M059J (cell line): ENCODE measurements at places on chromosomes 11 and 22. TPM values are rescaled to one million over a fixed set of nuclear protein-coding genes. Genes with fewer than 3 reads are reported as not detected.

The MYRF gene
- total RNA-seq: 4.3 and 5.0 TPM in 2 replicates

The HORMAD2 gene
- total RNA-seq: 0.22 TPM in 1 of 2 replicates, not detected in the other

The CARNS1 gene
- 0.22 TPM in 1 of 2 replicates, not detected in the other for total RNA-seq

The ELMOD1 gene
- total RNA-seq: 0.39 TPM in 1 of 2 replicates, not detected in the other

The IGLL1 gene
- not detected in 2 replicates for total RNA-seq

The DNAJC24 gene
- total RNA-seq: 11.4 and 18.4 TPM in 2 replicates

The SLC43A3 gene
- 77.4 and 95.1 TPM in 2 replicates for total RNA-seq

- DNase-seq: no peak
Measured at GRCh38 chr11:74577181-74577580, 15.2 kb upstream of the POLD3 start.

- peak; percentile 50 for DNase-seq
Measured at GRCh38 chr11:10414659-10415058, 40.4 kb upstream of the AMPD3 start.

GRCh38 chr11:34487430-34487829, 26.2 kb downstream of the ELF5 start:
- DNase-seq: no peak

- no peak for DNase-seq
Measured at GRCh38 chr22:44445731-44446130, 52.3 kb downstream of the RTL6 start.

DNA sequence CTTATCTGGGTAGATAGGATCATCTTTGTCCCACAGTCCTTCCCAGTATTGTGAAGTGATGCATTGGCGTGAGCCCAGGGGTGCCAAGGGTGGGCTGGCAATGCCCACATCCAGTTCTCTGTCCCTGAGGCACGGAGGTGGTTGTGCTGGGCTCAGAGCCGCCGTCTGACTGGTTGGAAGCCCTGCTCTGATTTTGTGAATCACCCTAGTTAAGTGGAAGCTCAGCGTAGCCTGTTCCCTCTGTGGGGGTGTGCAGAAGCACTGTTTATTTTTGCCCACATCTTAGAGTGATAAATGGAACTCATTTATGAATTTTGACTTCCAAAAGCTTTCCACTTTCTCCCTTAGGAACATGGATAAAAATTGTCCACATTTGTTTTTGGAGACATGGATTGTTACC, 13.6 kb downstream of the BCR start:
- DNase-seq: no peak

DNA sequence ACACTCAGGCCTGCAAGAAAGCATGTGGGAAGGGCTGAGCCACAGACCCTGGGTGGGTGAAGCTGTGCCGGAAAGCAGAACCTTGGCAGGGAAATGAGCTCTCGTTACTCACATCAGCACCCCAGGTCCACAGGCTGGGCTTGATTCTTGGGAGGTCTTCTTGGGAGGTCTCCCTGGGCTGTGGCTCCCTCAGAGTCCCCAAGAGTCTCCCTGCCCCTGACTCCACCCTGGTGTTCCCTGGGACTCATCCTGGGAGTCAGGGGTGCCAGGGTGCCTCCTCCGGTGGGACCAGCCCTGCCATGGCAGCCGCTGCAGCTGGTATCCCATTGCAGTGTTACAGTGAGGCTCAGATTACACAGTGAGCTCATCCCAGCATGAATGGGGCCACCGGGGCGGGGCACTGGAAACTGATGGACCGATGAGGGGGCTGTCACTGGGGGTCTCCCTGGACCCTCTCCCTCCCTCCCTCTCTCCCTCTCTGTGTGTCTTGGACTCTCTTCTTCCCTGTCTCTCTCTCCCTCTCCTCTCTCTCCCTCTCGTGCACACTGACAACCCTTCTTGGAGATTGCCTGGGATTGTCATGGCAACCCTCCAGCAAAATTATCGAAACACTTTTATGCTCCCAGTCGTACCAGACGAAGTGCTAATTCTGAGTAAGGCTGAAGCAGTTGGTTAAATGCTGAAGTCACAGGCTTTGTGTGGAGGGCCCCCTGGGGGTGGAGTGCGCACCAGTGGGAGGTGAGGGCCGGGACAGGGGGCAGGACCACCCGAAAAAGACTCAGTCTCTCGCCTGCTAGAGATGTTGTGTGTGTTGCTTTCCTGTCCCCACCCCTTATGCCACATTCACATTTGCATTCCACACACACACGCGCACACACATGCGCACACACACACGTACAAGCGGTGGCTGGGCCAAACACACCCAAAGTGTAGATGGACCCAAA, 8.6 kb upstream of the C11orf96 start:
- DNase-seq: peak; percentile 49

DNA sequence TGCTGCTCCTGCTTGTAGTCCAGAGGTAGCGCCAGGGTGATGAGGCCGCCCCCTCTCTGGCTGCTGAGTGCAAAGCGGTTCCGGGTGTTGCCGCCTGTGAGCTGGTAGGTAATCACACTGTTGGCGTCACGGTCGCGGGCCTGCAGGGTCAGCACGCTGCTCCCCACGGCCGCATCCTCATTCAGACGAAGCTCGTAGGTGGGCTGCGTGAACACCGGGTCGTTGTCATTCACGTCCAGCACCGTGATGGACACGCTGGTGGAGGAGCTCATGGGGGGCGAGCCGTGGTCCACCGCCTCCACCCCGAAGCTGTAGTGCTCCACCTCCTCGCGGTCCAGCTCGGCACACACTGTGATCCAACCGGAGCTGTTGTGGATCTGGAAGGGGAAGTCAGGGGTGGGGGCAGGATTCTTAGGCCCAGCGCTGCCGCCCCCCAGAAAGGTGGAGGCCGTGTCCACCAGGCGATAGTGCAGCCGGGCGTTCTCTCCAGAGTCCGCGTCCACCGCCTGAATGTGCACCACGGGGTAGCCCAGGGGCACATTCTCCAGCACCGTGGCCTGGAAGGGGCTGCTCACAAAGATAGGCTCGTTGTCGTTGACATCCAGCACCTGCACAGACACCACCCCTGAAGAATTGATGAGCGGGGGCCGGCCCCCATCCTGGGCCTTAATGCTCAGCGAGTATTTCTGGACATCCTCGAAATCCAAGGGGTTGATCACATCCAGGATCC, 2.4 kb downstream of the CELSR1 start:
- DNase-seq: no peak

- peak; percentile 33 for DNase-seq
Measured at GRCh38 chr11:111631024-111631665, 28.9 kb downstream of the SIK2 start.

GRCh38 chr22:17243524-17243923, 24.3 kb upstream of the ADA2 start:
- peak; percentile 85 for DNase-seq
